ENCODE measurements at places on chromosomes 2 and 18. TPM values are rescaled to one million over a fixed set of nuclear protein-coding genes. Genes with fewer than 3 reads are reported as not detected.
A peak's percentile ranks its signal among the peaks of the same experiment; 100 is the strongest.

DNA sequence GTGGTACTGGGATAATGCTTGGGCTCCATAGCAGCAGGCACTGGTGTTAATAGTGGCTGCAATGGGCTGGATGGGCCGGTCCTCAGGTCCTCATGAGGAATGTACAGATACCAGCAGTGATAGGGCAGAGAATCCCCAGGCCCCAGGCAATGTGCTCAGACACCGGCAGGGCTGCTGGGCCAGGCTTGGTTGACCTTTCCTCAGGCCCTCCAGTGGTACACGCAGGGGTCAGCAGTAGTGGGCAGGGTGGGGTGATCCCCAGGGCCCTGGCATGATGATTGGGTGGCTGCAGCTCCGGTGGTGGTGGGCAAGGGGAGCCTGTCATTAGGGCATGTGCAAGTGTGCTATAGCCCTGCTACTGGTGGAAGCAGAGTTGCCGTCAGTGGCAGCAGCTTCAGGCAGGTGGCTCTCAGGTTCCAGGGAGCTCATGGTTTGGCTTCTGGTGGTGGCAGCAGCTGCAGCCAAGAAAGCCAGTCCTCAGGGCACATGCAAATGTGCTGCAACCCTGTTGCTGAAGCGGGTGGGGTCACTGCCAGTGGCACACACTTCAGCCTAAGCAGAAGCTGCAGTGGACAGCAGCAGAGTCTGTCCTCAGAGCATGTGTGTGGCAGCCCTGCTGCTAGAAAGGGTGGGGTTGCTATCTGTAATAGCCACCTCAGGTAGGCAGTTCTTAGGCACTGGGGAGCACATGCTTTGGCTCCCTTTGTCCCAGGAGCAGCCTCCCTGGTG, 56.8 kb downstream of the CCNT2 start:
- no peak for DNase-seq

- DNase-seq: peak; percentile 4
Observed at GRCh38 chr2:157194097-157194688, 63.3 kb upstream of the GALNT5 start.

DNA sequence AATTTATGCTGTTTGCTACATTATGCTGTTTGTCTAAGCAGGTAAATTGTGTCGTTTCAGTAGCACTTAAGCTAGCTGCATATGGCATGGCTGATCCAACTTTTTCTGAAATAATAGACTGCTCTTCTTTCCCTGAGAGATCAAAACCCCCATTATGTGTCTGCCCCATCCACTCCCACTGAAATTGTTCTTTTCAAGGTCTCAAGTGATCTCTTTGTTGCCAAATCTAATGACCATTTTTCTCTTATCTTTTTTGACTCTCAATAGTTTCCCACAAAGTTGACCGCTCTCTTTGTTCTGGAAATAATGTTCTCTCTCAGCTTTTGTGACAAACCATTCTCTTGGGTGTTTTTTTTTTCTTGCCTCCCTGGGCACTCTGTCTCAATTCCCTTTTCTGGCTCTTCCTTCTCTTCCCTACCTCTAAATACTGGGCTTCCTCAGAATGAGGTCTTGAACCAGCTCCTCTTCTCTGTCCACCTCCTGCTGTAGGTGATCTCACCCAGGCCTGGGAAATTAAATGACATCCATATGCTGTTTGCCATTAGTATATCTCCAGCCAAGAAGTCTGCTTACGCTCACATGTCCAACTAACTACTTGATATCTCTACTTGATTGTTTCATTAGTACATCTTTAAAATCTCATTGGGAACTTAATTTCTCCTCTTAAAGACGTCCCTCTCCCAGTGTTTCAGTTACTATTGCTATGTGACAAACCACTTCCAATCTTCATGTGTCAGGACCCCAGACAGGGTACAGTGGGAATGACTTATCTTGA, 107.3 kb upstream of the TLK1 start:
- no peak for DNase-seq

- no peak for DNase-seq
Observed at GRCh38 chr2:221156062-221156734, 415.9 kb downstream of the EPHA4 start.

- DNase-seq: peak; percentile 21
Observed at GRCh38 chr2:189412330-189412953, 28.8 kb upstream of the WDR75 start.

GRCh38 chr2:61162721-61163120, 733 bp downstream of the C2orf74 start:
- no peak for DNase-seq

- DNase-seq: no peak
Observed at GRCh38 chr2:21841341-21841740, 717.6 kb downstream of the TDRD15 start.

DNA sequence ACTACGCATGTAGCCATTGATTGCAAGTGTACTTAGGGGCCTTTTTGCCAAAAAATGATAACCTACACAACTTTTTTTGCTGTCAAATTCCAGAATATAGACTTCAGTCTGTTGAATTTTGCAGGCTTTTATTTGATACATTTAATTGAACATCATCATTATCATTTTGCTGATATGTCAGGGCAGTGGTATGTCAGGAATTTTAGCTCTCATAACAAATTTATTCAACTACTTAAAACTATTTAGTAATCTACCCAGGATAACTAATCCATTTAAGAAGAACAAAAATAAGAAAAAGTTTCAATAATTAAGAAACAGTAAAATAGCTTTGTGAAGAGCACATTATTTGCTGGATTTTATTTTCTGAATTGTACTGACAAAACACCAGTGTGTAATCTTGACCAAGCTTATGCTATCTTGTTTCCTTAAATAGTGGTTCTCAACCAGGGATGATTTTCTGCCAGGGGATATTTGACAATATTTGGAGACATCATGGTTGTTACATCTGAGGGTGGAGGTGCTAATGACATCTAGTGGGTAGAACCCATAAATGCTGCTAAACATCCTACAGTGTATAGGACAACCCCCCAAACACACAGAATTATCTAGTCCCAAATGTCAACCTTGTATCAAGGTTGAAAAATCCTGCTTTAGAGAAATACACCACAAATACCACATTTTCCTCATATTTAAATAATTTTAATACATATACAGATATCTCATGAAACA, 12.1 kb upstream of the TTN start:
- no peak for DNase-seq

GRCh38 chr18:60502591-60502990, 130.0 kb upstream of the MC4R start:
- DNase-seq: no peak

DNA sequence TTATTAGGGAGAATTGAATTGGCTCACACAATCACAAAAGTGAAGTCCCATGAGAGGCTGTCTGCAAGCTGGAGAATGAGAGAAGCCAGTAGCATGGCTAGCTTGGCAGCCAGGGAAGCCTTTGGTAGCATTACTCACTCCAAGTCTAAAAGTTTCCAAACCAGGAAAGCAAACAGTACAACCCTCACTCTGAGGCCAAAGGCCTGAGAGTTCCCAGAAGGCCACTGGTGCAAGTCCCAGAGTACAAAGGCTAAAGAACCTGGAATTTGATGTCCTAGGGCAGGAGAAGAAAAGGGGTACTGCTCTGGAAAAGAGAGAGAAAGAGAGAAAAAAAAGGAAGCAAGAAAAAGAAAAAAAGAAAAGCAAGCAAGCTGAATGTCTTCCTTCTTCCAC, 318.2 kb downstream of the RND3 start:
- no peak for DNase-seq

- no peak for DNase-seq
Observed at GRCh38 chr18:73514449-73514848, 633.2 kb downstream of the FBXO15 start.

- no peak for DNase-seq
Observed at GRCh38 chr2:166419616-166419934, 43.8 kb upstream of the SCN9A start.

DNA sequence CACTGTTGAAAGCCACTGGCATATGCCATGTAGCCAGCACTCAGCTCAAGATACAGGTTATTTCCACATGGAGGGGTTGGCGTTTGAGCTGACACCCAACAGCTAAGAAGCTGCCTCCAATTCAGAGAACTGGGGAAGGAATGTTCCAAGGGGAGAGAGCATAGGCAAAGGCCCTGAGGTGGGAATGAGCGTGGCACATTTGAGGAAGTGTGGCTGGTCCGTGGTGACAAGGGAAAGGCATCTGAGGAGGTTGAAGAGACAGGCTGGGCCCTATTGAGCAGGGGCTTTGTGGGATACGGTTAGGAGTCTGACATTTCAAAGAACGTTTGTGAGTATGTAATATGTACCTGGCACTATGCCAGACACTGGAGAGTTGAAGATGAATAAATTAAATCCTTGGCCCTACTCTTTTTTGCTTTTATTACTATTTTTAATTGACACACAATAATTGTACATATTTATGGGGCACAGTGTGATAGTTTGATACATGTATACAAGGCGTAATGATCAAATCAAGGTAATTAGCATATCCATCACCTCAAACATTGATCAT, 27.6 kb upstream of the TMBIM1 start:
- no peak for DNase-seq

The PDE6D gene
- 14.5 TPM for total RNA-seq

The ALPI gene
- total RNA-seq: not detected

The GNAL gene
- 0.27 TPM for total RNA-seq

The NEURL3 gene
- total RNA-seq: 0.27 TPM

The GPR45 gene
- total RNA-seq: not detected

Data from hematopoietic multipotent progenitor cell (in vitro differentiated cells).